ENCODE measurements at places on chromosomes 2 and 18.

GRCh38 chr2:121213386-121213785 lies 71.6 kb downstream of the TFCP2L1 start:
- no peak for DNase-seq

DNA sequence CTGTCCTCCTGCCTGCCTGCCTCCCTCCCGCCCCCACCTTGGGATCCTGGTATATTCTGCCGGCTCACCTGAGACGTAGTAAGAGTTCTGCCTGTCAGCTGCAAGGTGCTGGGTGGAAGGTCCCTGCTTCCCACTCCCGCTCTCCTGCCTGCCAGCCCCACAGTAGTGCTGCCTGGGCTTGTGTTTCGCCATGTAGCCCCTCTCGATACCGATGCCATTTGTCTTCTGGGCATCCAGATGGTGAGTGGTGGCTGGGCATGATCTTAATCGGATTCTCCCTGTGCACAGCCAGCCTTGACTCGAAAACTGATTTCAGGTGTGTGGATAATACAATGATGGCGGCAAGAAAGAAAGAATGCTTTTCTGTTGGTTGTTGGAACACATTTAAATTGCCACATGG lies 184.9 kb downstream of the AGAP1 start:
- no peak for DNase-seq

DNA sequence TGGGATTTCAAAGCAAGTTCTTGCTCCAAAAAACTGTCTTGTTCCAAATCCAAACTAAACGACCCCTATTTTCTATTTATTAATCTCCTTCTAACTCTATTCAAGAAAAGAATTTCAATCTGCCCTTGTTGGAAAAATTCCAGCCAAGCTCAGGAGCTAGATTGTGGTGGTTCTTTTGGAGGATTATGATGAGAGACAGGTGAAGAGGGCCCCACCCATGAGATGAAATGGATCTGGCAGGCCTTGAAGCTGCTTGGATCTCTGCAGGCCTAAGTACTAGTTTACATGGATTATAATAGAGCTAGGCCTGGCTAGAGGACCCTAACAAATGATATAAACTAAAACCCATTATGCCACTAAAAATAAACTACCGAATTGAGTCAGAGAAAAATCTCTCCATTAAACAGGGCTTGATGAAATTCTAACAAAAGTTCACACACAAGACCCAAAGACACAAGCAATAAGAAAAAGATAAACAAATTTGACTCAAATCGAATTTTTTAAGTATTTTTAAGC lies 101.6 kb downstream of the GFPT1 start:
- DNase-seq: no peak

- DNase-seq: no peak
Observed at GRCh38 chr2:75667884-75668283, 21.3 kb downstream of the MRPL19 start.

- no peak for DNase-seq
Observed at GRCh38 chr2:88613921-88614320, 13.3 kb downstream of the EIF2AK3 start.

DNA sequence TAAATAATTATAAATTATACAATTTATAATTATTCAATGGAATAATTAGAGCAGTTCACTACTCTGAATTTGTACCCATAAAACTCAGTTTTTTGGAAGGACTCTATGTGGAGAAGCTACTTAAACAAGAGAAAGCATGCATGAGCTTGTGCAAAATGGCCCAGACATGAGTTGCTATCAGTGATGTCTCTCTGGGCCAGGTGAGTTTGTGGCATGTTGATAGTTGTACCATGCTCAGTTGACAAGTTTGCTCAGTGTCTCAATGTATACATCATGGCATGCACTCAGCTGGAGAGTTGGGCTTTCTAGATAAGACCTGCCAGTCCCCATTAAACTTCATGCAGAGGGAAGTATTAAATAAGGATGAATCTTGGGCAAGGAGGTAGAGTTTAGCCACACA lies 153.8 kb upstream of the TACR1 start:
- DNase-seq: no peak

DNA sequence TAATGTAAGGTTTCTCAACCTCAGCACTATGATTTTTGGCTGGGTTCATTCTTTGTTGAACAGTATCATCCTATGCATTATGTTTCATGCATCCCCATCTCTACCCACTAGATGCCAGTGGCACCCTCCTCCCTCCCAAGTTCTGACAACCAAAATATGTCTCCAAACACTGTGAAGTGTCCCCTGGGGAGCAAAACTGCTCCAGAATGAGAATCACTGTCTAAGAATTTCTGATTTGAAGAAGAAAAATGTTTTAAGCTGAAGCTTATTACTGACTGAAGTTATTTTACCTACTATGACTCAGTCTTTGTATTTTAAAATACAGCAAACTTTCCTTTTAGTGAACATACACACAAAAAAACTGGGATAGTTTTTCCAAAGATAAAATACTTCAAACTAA lies 3.4 kb downstream of the THADA start:
- DNase-seq: no peak

- no peak for DNase-seq
Observed at GRCh38 chr2:197369933-197370320, 59.3 kb upstream of the ANKRD44 start.

DNA sequence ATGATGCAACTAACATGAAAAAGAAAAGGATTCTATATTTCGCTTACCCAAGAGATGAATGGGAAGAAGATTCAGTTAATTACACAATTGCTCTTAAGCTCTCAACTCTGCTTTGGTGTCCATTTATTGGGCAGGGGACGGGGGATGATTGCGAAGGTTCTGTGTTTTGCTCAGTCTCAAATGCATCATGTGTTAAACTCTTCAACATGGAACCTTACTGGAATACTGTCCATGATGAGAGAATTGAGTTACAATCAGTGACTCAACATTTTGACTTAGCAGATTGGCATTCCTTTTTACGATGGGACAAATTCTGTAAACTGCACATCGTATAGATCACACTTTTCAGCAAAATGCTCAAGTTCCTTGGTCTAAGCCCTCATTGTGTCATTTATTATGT lies 135.6 kb downstream of the RBMS1 start:
- DNase-seq: no peak

- no peak for DNase-seq
Observed at GRCh38 chr2:38666556-38666910, 619 bp downstream of the GALM start.

Measured in activated CD4-positive, alpha-beta T cell treated with anti-CD3 and anti-CD28 coated beads, Interleukin-2, Interleukin-4, amounts not matched to agents 100 ng/mL and 50 ng/mL, durations not matched to agents 16 hours and 8 hours (primary cell).